ENCODE measurements at places on chromosomes 13 and 19. TPM values are rescaled to one million over a fixed set of nuclear protein-coding genes. Genes with fewer than 3 reads are reported as not detected.

- no peak for DNase-seq
Measured at GRCh38 chr13:45934283-45934682, 82.7 kb upstream of the SIAH3 start.

DNA sequence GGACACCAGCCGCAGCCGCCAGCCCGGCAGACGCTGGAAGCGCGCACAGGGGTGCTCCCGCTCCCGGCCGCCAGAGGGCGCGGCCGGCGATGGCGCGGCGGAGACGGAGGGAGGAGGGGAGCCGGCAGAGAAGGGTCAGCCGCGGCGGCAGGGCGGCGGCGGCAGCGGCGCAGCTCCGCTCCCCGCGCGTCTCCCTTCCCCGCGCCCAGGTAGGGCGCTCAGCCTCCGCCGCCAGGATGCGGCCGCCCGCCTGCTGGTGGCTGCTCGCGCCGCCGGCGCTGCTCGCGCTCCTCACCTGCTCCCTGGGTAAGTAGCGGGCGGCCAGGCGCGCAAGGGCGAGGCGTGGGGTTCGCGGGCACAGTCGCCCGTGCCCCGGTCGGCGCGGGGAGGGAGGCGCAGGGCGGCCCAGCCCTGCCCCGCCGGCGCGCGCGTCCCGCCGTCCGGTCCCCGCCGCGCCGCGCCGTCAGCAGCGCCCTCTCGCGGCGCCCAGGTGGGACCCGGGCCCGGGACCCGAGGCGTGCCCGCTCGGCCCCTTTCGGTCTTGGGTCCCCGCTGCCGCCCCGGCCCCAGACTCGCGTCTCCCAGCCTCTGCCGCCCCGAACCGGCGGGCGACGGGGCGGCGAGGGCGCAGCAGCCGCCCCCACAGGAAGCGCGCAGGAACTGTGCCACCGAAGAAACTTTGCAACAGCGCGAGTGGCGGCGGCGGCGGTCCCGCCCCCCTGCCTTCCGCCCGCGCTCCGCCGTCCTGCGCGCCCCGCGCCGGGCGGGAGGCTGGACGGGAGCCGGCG, at the start of gene B3GLCT:
B3GLCT (plus strand) TSS at position 127 of the 788 bp plus-strand sequence; CDS start at position 237, 110 bp downstream.
- DNase-seq = peak; percentile 86

DNA sequence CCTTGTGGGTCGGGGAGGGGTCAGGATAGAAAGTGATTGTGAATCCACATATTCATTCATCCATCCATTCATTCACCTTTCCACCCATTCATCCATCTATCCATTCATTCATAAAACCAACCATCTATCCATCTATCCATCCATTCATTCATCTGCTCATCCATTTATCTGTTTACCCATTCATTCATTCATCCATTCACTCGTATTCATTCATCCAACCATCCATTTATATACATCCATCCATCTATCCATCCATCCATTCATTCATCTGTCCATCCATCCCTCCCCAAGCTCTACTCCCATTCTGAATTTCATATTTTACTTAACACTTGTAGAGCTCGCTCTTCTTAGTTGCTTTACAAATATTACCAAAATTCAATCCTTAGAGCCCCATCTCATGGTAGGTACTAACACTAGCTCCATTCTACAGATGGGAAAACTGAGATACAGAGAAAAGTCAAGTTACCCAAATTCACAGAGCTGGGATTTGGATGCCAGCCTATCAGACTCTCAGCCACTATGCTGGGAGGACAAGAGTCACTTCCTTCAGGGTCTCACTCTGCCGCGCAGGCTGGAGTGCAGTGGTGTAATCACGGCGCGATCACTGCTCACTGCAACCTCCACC, 37.6 kb downstream of the PIN1 start:
- no peak for DNase-seq

DNA sequence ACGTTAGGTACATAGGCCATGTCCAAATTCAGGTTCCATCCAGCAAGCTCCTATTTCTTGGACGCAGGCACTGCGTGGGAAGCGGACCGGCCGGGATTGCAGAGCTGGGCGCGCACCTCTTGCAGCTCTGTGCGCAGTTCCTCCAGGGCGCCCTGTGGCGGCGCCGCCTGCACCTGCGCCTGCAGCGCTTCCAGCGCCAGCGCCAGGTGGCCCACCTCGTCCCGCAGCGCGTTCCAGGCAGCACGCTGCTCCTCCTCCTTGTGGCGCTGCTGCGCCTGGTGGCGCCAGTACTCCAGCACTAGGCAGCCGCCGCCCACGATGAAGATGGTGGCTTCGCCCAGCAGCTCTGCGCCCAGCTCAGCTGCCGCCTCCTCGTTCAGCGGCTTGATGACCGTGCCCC, 31.1 kb downstream of the OPA3 start:
- no peak for DNase-seq

DNA sequence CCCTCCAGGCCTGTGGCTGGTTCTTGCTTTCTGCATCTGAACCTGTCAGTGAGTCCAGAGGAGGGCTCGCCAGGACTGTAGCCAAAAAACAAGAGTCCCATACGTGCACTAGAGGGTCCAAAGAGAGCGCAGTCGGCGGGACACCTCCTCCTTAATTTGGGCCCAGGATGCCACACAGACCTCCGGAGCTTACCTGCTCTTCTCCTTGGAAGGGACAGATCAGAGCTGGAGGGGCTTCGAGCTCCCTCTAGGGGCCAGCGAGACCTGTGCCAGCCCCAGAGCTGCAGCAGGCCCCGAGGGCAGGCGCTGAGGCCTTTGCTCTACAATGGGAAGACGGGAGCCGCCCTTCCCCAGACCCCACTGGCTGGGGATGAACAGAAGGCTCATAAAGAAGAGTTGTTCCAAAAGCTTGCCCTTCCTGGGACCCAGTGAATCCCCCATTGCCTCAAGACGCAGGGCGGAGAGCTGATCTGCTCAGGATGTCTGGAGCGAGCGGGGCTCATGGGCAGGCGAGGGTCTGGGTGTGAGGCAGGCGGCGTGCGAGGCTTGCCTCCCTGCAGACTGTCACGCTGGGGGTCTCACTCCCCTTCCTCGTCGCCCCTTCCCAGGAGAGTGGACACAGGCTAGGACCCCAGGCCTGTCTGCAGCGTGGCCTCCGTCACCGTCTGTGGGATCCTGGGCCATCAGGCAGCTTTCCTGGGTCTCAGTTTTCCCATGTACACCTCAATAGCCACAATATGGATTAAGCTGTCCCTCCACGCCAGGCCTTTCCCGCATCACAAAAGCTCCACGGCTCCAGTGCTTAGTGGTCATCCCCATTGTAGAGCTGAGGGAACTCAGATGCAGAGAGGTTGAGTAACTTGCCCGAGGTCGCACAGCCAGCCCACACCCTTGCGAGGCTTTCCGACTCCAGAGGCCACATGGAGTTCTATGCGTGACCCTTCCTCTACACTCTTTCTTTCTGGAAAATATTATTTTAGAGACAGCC, 46.9 kb upstream of the VSTM2B start:
- no peak for DNase-seq

DNA sequence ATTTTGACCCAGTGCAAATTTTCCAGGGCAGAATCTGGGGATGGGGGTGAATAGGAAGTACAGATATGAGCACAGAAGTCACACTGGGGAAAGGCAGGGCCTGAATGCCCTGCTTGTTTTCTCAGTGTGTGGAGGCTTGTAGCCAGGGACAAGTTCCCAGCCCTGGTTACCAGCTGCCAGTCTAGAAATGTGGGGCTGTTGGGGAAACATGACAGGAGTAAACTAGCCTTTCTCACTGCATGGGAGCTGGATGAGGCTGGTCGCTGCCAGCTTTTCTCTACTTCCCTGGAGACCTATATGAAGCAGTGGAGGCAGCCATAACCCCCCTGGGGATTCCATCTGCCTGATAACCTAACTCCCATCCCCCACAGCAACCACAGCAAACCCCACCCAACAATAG, 2267.7 kb downstream of the PCDH9 start:
- no peak for DNase-seq

GRCh38 chr13:24617256-24618010, 62.8 kb upstream of the ATP12A start:
- DNase-seq = no peak

GRCh38 chr13:100657881-100658315, 16.7 kb downstream of the TMTC4 start:
- no peak for DNase-seq

DNA sequence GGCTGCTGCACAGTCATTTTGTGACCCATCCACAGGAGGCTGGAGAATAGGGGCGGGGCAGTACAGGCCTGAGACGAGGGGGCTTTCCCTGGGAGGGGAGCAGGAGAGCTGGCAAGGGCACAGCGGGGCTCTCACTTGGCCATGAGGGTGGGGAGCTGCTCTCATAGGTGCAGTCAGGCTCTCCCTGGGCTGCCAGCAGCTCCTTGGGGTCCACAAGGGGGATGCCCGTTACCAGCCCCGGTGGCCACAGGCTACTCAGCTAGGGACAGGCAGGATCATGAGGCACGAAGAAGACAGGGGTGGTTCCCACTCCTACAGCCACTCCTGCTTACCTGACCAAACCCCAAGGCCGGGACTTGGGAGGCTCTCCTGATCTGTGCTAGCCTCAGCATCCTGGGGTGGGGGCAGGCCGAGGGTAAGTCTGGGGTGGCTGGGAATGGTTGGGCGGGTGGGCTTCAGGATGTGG, 16.5 kb downstream of the ARHGAP33 start:
- no peak for DNase-seq

- DNase-seq = no peak
Measured at GRCh38 chr19:33325920-33326319, 23.6 kb upstream of the CEBPA start.

GRCh38 chr19:54208784-54209057, 8.1 kb downstream of the RPS9 start:
- DNase-seq = no peak

- DNase-seq = no peak
Measured at GRCh38 chr13:45837111-45837510, 14.4 kb downstream of the SIAH3 start.

DNA sequence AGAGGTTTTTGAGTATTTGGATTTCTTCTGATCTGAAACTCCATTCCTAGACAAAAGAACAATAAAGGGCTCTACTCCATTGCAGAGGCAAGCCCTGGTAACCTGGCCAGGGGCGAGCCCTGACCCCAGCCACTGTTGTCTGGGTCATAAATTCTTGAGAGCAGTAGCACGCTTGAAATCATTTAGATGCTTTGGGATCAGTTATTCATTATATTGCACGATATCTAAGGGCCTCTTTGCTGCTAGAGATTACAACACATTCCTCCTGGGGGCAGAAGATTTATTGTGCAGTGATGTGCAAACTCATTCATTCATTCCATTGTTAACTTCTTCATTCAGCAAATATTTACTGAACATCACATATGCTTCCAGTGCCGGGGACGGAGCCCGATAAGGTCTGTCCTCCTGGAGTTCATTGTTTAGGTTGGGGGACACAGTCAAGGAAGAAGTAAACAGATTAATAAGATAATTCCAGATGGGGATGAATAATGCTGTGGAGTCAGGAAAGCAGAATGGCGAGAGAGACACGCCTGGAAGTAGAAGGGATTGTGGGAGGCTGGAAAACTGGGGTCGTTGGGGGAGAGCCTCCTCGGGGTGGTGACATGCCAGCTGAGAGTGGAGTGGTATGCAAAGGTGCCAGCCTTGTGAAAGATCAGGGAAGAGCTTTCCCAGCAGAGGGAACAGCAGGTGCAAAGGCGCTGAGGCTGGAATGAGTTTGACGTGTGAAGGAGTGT, 34.9 kb downstream of the SIPA1L3 start:
- no peak for DNase-seq

GRCh38 chr19:29971648-29972047, 29.6 kb downstream of the URI1 start:
- no peak for DNase-seq

NLRP11 gene
- total RNA-seq = 0.05 TPM

EXOC3L2 gene
- total RNA-seq = 1.7 TPM

ZNF568 gene
- total RNA-seq = 6.6 TPM

All from dermis blood vessel endothelial cell (primary cell).